HepG2 (cell line): ENCODE measurements at places on chromosomes 6 and 20. TPM values are rescaled to one million over a fixed set of nuclear protein-coding genes. Genes with fewer than 3 reads are reported as not detected.

DNA sequence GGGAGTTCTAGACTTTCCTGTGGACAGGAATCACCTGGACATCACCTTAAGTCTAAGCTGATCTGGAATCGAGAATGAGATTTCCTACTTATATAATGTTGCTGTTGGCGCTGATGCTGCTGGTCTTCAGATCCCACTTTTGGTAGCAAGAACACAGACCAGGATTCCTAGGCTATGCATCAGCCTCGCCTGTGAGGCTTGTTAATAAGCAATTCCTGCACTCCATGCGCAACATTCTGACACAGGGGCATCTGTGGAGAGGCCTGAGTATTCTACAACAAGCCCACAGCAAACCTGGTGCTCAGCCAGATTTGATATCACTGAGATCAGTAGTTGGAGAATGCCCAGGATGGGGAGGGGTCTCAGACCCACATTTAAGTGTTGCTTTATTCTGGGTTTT, 52.0 kb upstream of the TRIM26 start:
- DNase-seq, result no peak

GRCh38 chr6:139640448-139640847, 266.0 kb upstream of the CITED2 start:
- DNase-seq, result no peak

- DNase-seq, result no peak
Measured at GRCh38 chr20:17276101-17276500, 49.3 kb downstream of the PCSK2 start.

DNA sequence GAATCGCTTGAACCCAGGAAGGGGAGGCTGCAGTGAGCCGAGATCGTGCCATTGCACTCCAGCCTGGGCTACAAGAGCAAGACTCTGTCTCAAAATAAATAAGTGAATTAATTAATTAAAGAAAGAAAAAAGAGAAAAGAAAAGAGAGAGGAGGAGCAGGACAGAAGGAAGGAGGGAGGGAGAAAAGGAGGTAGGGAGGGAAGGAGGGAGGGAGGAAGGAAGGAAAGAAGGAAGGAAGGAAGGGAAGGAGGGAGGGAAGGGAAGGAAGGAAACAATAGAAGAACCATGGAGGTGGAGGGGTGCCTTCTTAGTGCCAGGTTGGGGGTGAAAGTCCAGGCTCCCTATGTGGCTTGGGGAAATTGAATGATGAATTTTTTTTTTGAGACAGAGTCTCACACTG, 6.5 kb upstream of the AHCY start:
- DNase-seq, result no peak

GRCh38 chr20:17992224-17992637, 23.4 kb downstream of the MGME1 start:
- no peak for DNase-seq

GRCh38 chr20:46743088-46743487, 33.6 kb downstream of the SLC2A10 start:
- no peak for DNase-seq

DNA sequence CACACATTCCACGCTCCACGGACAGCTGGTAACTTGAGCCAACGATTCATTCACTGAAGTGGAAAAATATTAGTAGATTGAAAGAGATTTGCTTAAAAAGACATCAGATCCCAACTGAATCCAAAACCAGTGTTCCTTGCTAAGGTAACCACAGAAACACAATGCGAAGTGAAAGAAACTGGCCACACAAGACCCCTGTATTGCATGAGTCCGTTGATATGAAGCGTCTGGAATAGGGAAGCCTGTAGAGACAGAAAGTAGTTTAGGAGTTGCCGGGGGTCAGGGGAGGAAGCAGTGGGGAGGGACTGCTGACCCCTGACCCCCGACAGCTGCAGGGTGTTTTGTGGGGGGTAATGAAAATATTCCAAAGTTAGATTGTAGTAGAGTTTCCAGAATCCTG, 10.0 kb downstream of the PCK1 start:
- DNase-seq, result no peak

GRCh38 chr20:53824779-53825178, 231.1 kb upstream of the ZNF217 start:
- no peak for DNase-seq

DNA sequence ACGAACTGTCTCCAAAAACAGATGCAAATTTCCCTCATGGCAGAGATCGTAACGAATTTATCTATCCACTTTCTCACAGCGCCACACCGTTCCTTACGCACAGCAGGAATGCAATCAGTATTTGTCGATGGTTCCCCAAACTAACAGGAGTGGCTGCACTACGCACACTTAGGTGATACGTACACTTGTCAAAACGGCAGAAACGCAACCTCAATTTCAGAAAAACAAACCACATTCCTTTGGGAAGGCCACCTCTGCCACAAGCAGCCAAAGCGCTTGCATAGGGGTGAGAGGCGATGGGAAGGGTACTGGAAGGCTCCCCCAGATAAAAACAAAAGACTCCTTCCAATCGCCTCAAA, 638 bp downstream of the MDN1 start:
- peak; percentile 43 for DNase-seq

DNA sequence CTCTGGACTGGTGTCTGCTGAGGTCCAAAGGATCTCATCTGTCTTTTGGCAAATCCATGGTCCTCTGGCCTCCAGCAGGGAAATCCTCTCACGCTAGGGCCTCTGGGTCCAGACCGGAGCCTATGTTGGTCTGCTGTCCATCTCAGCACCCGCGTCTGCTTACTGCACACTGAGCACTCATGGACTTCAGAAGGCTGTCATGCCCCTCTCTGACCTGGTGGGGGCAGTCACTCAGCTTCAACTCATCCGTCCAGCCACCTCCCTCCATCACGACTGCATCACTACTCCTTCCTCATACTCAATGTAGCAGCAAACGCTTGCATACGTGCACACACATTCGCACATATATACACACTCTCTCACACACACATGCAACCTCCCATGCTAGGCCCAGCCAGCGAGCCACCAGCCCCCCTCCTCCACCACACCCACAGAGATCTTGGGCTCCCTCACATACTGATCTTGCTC, 33.3 kb downstream of the GABRR2 start:
- peak; percentile 44 for DNase-seq

GRCh38 chr6:64186592-64186991, 551.0 kb downstream of the PHF3 start:
- no peak for DNase-seq

DNA sequence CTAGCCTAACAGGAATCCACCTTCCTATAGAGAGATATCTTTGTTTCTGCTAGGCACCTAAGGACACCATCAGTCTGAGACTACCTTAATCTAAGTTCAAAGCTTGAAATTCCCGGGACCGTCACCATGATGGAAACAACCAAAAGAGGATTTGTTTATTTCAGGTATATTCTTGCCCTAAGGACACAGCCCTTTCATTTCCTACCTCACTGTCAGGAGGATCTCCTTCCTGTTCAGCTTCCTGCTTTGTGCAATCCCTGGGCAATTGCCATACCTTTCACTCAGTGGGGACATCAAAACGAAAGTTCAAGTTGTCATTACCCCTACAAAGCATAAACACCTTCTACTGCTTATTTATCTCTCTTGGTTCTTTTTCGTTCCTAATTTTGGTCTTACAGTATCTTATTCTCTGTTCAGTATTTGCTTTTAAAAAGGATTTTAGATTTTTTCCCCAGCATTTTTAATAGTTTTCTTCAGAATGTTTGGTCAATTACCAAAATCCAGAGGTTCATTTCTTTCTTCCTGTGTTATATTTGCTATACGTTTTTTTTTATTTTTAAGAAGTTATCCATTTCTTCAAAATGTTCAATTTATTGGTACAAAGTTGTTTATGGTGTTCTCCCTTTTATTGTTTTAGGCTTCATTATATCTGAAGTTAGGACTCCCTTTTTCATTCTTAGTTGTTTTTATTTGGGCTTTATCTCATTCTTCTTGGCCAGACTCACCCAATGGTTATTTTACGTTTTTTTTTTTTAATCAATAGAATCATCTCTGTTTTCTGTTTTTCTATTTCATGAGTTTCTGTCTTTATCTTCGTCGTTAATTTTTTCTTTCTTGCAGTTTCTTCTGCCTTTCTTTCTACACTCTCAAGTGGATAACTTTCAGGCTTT, 13.0 kb upstream of the TBPL1 start:
- peak; percentile 32 for DNase-seq

- DNase-seq, result no peak
Measured at GRCh38 chr6:79967178-79967577, 19.8 kb upstream of the ELOVL4 start.

- no peak for DNase-seq
Measured at GRCh38 chr20:21583486-21584168, 69.8 kb upstream of the NKX2-2 start.

DNA sequence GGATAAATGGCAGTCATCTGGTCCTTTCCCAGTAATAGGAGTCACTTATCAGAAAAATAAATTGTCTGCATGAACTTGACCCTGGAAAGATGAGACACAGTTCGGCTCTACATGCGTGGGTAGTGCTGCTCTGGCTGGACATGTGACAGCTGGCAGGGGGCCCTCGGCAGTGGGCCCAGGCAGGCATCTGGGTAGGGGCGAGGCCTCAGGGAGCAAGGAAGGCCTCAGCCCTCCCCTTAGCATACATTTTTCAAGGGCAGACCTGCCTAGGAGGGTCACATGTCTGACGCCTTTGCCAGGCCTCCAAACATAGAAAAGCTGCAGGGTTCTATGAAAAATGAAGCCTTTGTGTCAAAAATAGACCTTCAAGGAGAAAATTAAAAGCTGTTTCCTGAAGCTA, 12.8 kb upstream of the ILRUN start:
- DNase-seq, result no peak

- DNase-seq, result no peak
Measured at GRCh38 chr20:41877911-41878310, 259.7 kb upstream of the CHD6 start.

DNA sequence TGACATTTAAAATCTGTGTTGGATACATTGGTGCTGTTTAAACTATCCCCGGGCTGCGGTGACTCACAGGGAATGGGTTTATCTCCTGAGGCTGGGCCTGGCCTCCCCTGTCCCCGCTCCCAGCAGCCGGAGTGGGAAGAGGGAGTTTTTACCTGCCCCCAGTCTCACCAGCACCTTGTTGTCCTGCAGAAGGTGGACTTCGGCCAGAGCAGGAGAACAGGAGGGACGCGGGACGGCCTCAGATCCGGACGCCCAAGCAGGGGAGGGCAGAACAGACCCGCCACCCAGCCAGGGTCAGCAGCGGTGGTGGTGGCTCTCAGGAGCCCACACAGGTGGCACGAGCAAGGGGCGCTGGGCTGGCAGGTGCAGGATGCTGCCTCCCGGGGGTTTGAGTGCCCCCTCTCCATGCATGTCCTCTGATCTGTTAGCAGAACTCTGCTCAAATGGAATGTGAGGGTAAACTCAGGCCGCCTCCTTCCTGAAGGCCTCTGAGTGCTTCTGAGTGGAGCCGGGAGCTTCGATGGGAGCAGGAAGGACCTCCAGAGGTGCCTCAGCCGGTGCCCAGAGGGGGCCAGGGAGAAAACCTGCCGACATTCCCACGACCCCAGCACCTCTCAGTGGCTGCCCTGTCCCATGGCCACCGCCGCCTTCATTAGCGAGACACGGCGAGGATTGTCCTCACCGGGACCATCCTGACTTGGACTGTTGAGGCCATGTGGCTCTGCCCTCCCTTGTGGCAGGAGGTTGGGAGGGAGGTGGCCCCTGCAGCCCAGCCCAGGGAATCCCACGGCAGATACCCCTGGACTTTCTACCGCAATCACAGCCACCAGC, 43.4 kb upstream of the MRGBP start:
- peak; percentile 25 for DNase-seq

GRCh38 chr20:63495741-63496595, 2.9 kb downstream of the EEF1A2 start:
- peak; percentile 49 for DNase-seq

GRCh38 chr6:43254138-43254817, 11.0 kb downstream of the TTBK1 start:
- no peak for DNase-seq

DNA sequence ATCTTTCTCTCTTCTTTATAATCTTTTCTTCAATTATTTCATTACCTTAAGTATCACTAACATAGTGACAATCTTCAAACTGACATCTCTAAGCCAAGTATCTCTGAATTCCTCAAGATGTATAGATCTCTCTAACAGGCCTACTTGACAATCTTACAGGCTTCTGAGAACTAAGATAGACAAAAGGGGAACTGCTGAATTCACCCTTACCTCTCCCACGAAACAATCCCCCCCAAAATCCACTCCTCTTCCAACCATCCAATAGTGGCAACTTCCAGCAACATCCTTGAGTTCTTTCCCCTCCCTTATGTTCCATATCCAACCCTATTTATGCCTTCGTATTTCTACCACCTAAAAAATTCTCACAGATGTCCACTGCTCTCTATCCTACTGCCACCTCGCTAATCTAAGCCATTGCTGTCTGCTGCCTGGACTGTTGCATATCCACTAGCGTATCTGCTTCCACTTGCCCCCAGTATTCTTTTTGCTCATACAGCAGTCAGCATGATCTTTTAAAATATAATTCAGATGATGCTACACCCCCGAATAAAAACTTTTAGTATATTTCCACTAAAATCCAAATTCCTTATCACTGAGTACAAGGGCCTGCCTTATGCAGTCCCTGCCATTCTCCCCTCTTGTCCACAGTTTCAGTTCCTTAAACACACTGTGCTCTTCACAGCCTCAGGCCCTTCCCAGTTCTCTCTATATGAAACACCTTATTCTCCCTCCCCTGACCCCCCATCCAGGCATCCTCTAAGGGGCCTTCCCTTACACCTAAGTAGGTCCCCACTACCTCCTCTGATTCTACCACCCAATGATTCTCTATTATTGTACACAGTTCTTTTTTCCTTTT, 8.0 kb downstream of the REPS1 start:
- no peak for DNase-seq

GRCh38 chr6:167294651-167295494, 3.8 kb downstream of the UNC93A start:
- no peak for DNase-seq

DNA sequence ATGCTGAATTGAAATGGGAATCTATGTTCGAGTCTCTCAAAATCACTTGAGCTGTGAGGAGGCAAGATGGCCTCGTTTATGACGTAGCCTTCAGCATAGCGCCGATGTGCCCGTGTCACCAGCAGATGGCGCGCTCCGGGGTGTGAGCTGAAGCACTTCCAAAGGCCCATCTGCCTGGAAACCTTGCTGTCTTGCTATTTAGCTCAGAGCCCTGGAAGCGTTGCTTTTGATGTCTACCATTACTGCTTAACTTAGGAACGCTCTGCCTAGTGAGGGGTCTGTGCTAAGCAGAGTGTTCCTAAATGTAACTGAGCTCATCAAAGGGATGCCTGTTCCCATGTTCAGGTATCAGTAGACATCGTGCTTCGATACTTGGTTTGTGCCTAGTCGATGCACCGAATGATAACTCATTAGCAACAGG, 67.7 kb downstream of the SYCP2L start:
- DNase-seq, result peak; percentile 82

GRCh38 chr6:116572162-116572561, 858 bp downstream of the RWDD1 start:
- peak; percentile 50 for DNase-seq

TXLNB gene
- not detected in 2 replicates for total RNA-seq

RTEL1 gene
- total RNA-seq, result 10.9 and 21.8 TPM in 2 replicates

LBP gene
- 0.20 TPM in 1 of 2 replicates, not detected in the other for total RNA-seq

BMP6 gene
- 0.09 TPM in 1 of 2 replicates, not detected in the other for total RNA-seq

EGFL8 gene
- total RNA-seq, result 3.1 and 11.5 TPM in 2 replicates

SIRPA gene
- total RNA-seq, result 13.1 and 17.6 TPM in 2 replicates

SNX21 gene
- 9.3 and 12.8 TPM in 2 replicates for total RNA-seq
